ENCODE measurements at places on chromosomes 11 and 22.

GRCh38 chr11:90318651-90319050, 95.8 kb upstream of the CHORDC1 start:
- no peak overlapping the region for H3K27ac ChIP-seq
- no peaks in the 10 kb centered on the region for H3K36me3 ChIP-seq
- H3K27me3 ChIP-seq: no peaks in the 10 kb centered on the region
- no peak for DNase-seq

DNA sequence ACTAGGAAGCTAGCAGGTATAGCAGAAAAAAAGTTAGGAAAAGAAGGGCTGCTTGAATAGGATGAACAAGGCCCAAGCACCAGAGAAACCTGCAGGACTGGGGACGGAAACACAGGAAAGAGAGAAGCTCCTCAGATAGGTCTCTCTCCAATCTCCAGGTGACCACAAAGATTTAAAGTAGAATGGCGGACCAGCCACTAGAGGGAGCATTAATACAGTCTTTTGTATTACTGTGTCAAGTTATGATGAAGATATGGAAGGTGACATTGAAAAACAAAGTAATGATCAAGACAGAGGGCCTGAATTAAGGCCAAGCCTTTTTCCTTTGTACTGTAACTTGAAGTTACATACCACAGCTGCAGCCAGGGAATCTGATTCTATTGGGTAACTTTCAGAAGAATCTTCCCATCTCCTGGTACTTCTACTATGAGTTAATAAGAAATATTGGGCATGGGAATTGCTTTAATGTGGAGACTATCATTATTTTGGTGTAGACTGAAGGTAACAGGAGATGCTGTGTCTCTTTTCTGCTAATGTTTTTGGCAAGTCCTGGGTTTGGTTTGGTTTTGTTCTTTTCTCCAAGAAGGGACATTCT, 33.8 kb downstream of the OR2AG2 start:
- DNase-seq: peak; percentile 72
- no peak overlapping the region for H3K27ac ChIP-seq
- no peaks in the 10 kb centered on the region for H3K36me3 ChIP-seq
- H3K27me3 ChIP-seq: no peaks in the 10 kb centered on the region
- no peak overlapping the region for H3K4me3 ChIP-seq
- H3K4me1 ChIP-seq: no peaks in the 10 kb centered on the region

DNA sequence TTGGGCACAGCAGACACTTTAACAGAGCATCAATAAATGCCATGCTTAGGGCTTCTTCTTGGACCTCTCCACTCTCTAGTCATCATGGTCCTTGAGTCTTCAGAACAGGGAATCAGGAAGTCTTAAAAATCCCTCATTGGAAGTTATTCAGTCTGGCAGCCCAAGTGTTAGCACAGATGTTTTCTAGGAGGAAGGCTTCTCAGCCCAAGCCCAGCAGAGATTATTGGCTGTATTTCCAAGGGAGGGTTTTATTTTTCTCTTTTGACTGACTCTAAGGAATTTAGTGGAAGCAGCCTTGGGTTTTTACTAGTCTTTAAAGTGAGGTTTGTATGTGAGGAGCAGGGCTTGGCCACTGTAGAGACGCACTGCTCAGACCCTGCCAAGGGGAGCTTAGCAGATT, 41.9 kb downstream of the CEP164 start:
- no peaks in the 10 kb centered on the region for H3K36me3 ChIP-seq
- no peaks in the 10 kb centered on the region for H3K4me1 ChIP-seq
- DNase-seq: no peak

DNA sequence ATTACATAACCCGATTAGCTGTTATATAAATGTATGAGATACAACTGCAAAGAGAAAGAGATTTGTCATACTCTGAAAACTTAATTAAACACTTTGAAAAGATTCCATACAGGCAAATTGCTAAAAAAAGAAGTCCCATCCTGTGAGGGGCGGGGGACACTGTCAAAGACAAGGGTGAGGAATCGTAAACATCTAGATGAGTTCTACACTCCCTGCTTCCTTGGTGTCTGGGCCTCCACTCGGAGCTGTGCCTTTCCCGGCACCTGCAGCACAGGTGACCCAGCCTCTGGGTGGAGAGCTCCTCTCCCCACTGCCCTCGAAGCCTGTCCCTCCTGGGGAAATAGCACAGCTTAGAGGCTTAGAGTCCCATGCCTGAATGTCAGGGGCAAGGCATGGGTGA, 69.2 kb upstream of the CRYBB3 start:
- peaks cover 11% of the 10 kb centered on the region for H3K4me1 ChIP-seq
- H3K36me3 ChIP-seq: no peaks in the 10 kb centered on the region
- no peak for DNase-seq
- no peaks in the 10 kb centered on the region for H3K27me3 ChIP-seq
- H3K27ac ChIP-seq: no peak overlapping the region
- no peak overlapping the region for H3K4me3 ChIP-seq

DNA sequence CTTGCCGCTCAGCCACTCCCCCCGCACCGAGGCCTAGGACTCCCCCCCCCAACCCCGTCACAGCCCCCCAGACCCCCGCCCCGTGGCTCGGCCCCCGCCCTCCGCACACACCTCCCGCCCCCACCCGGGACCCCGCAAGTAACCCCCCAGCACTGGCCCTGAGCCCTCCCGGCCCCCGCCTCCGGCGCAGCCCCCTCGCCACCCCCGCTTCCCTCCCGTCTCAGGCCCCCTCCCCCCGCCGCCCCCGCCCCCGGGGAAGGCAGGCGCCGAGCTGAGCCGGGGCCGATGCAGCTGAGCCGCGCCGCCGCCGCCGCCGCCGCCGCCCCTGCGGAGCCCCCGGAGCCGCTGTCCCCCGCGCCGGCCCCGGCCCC, 1.5 kb downstream of the SHANK3 start:
- H3K36me3 ChIP-seq: no peaks in the 10 kb centered on the region
- DNase-seq: peak; percentile 31
- H3K27ac ChIP-seq: no peak overlapping the region
- peaks cover 10% of the 10 kb centered on the region for H3K27me3 ChIP-seq
- H3K4me3 ChIP-seq: no peak overlapping the region
- no peaks in the 10 kb centered on the region for H3K4me1 ChIP-seq

GRCh38 chr11:43943931-43944751, 1.7 kb downstream of the C11orf96 start:
- H3K27me3 ChIP-seq: peaks cover 66% of the 10 kb centered on the region
- H3K36me3 ChIP-seq: no peaks in the 10 kb centered on the region
- H3K27ac ChIP-seq: no peak overlapping the region
- no peak for DNase-seq
- H3K4me3 ChIP-seq: peak overlapping the region; percentile 77

DNA sequence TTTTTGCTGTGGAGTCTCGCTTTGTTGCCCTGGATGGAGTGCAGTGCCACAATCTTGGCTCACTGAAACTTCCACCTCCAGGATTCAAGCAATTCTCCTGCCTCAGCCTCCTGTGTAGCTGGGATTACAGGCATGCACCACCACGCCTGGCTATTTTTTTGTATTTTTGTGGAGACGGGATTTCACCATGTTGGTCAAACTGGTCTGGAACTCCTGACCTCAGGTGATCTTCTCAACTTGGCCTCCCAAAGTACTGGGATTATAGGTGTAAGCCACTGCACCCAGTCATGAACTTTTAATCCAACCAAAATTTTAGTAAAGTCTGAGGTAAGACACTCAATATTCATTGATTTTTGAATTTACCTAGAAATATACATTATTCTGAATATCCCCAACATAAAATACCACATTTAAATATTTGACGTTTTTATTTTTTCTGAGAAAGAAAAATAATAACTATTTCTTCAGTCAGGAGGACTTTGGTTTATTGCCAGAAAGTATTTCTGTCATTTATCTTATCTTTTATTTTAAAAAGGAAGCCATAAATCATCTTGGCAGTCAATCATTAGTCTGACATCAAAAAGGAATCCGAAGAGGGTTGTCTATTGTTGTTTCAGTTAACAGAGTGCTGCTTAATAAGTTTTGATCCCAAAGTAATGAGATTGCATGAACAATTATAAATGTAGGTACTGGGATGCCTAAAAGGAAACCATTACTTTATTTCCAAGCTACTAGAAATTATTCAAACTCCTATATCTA, 102.2 kb upstream of the GRIA4 start:
- no peak for DNase-seq
- H3K4me3 ChIP-seq: no peak overlapping the region
- H3K4me1 ChIP-seq: no peaks in the 10 kb centered on the region
- no peaks in the 10 kb centered on the region for H3K27me3 ChIP-seq
- H3K27ac ChIP-seq: no peak overlapping the region

DNA sequence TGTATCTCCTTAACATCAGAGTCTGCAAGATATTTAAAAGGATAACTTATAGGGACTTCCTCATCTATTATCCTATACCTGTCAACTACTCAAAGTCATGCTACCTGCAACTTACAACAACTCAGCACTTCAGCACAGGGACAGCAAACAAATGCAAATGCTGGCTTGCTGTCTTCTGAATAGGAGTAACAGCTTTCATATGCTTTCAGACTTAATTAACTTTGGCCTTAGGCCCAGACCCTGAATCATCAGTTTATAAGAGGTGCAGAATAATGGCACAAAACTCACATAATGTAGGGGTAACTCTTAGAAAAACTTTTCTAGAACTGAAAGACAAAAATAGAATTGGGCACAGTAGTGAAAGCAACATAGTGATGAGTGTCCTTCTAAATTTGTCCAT, 953.4 kb downstream of the DLG2 start:
- peak; percentile 4 for DNase-seq
- no peak overlapping the region for H3K4me3 ChIP-seq
- H3K27me3 ChIP-seq: no peaks in the 10 kb centered on the region
- H3K27ac ChIP-seq: no peak overlapping the region
- no peaks in the 10 kb centered on the region for H3K36me3 ChIP-seq
- H3K4me1 ChIP-seq: no peaks in the 10 kb centered on the region

DNA sequence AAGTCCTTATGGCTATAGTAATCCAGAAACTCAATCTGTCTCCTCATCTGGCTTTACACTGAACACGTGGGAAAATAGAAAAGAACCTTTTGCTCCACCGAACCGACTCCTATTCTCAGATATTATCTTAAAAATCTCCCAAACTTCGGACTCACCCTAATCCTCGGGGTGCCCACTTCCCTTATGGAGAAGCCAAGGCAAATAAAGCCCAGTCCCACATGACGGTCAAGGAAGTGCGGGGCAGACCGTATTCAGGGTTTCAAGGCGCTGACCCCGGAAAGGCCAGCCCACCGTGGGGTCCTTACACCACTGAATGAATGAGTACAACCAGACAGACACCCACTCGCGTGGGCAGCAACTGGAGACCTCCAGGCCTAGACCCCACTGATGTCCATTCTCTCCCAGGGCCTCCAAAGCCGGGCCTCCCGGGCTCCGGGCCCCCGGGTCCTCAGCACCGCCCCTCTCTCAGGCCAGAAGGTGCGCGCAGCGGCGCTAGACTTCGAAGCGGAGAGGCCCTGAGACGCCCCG, 489 bp downstream of the NUP98 start:
- H3K4me1 ChIP-seq: peaks cover 13% of the 10 kb centered on the region
- DNase-seq: peak; percentile 80
- peak overlapping the region; percentile 38 for H3K4me3 ChIP-seq
- H3K36me3 ChIP-seq: no peaks in the 10 kb centered on the region

Measured in hepatocyte (in vitro differentiated cells).